ENCODE measurements at places on chromosomes 2 and 18.

DNA sequence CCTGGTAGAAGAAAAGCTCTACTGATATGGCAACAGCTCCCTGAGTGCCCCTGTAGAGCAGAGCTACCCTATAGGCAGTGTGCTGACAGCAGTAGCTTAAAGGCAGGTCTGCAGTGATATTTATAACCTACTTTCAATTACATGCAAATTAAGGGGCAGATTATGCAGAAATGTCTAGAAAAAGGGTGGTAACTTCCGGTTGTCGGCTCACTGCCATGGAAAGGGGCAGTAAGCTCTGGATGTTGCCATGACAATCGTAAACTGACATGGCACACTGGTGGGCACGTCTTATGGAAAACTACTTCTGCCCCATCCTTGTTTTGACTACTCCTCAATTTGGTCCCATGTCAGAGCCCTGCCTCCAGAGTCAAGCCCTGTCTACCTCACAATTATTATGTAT lies 2.9 kb upstream of the TYMS start:
- no peak for DNase-seq

DNA sequence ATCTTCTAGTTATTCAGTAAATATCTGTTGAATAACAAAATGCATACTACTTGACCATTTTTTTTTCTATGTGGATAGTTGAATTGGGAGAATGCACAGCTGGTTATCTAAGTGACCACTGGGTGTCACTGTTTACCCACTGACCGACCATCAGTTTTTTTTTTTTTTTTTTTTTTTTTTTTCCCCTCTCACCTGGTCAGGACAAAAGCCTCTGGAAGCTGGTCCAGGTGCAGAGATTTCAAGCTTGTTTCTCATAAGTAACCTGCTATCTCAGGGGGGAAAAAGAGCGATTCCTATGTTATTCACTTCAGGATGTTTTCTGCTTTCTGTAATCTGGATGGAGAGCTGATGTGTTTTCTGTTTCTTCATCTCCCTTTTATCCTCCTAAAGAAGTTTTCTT lies 256.0 kb downstream of the DCDC2C start:
- DNase-seq = no peak

DNA sequence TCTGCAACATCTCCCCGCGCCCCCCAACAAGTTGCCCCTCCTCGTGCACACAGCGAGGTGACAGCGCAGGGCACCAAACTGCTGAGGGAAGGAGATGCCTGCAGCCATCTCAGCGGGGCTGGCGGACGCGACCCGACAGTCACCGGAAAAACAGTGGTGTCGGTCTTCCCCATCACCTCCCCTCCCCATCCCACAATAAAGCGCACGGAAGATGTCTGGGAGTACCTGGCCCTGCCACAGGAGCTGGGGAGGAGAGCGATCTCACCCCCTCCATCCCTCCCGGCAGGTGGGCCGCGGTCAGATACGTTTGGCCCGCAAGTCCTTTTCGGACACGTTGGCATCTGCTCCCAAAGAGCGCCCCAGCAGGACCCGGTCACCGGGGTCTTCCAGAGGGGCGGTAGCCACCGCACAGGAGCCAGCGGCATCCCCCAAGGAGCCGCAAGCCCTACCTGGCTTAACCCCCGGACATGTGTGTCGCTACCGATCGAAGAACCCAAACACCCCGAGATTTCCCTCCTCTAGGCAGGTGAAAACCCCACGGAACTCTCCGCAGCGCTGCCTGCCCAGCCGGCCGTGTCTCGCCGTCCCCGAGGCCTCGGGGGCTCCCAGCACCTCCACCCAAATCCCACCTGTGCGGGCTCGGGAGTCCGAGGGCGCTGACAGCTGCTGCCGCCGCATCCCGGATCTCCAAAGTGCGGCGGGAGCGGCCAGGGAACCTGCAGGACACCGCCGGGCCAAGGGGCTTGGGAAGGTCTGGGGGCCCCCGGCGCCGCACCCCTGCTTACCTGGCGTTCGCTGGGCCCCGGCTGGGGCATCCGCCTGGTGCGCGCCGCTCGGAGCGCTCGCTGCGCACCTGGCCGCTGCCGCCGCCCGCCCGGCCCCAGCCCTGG lies 657 bp downstream of the ATP8B1 start:
- no peak for DNase-seq

DNA sequence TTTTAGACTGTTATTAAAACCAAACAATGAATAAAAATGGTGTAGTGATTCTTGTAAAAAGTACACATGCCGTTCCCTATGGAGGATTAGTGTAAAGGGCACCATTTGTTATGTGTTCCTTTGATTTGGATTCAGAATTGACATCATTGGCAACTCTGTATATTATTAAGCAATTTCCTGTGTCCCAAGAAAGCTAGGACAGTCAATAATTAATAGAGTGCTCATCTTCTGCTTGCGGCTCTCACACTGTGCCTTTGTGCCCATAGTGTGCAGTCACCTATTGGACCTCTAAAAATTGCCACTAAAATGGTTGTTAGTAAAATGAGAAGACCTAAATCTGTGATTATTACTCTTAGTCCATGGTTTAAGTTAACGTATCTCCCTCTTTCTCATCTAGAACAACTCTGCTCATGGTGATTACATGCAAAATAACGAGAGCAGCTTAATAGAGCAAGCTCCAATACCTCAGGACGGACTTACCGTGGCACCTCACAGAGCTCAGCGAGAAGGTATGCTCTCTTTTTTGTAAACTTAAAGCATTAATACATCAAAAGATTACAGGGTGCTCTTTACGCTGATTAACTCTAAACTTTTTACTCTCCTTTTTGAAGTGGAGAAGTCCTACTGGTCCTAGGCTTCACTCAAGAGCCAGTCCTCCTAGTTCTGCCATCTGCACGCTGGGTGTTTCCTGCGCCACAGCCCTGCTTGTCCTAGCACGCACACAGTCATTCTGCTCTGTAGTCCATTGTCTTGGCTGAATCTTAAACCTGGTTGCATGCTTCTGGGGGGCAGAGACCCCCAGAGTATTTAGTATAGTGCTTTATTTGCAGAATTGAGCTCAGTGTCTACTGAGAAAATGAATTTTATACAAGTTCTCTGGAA lies 16.7 kb downstream of the ZCCHC2 start:
- DNase-seq = no peak

DNA sequence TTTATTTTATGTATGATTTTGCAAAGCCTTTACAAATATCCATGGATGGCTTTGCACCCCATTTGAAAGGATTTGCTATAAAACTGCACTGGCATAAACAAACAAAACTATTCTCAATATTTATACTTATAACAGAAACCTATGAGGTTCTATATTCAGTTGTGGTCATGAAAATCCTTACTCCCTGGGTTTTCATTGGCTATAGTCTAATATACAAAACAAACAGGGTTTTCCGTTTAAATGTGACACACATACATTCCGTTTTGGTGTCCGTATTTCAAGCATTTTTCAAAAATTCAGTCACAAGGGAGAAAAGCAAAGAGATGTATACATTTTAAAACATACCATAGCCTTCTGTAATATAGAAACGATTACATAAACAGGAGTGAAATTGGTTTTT lies 100.0 kb downstream of the TCF4 start:
- no peak for DNase-seq

- peak; percentile 27 for DNase-seq
Observed at GRCh38 chr18:61669320-61669719, 223.5 kb downstream of the RNF152 start.

DNA sequence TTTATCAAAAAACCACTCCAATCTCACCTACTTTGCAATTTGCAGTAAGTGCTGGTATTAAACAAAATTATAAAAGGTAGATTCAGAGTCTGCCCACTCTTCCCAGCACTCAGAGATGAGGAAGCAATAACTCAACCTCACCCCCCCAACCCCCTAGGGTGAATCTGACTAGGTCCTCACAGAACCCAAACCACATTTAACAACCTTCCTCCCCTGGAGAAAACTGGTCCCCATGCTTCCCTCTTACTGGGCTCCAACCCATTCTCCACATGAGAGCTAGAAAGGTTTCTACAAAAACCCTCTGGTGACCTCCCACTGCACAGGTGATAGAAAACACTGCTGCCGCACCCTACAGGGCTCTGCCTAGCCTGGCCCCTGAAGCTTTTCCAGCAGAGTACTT lies 40.5 kb upstream of the BMP10 start:
- DNase-seq = no peak

GRCh38 chr2:126634273-126634861 lies 21.6 kb upstream of the GYPC start:
- DNase-seq = no peak

DNA sequence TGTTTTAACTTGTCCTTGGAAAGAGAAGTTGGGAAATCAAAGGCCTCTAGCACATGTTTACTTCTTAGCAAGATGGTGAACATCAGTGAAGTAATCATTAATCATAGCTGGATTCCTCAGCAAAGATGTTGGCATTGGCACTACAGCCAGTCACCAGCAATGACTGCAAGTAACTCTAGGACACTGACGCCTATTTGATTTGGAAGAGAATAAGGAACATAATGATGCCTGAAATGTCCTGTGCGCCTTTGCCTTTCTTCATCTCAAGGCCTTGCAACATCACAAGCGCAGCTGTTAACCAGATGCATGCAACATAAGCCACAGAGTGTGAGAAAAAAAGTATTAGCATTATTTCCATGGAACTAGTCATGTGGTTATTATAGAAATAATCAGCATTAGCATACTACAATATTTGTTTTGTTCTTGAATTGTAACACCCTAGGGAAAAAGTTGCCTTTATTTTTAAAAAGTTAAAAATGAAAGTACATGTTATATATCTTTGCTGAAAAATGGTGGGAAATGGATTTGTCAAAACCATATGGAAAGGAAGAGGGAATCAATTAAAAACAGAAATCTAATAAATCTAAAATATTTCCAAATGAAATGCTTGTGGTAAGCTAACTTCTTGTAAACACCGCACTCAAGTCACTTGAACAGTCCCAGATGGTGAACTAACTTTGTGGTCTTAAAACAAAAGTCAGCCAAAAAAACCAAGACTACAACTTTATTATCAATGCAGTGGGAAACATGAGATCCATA lies 55.6 kb downstream of the THADA start:
- peak; percentile 72 for DNase-seq

GRCh38 chr2:120871016-120871635 lies 135.5 kb downstream of the GLI2 start:
- no peak for DNase-seq

DNA sequence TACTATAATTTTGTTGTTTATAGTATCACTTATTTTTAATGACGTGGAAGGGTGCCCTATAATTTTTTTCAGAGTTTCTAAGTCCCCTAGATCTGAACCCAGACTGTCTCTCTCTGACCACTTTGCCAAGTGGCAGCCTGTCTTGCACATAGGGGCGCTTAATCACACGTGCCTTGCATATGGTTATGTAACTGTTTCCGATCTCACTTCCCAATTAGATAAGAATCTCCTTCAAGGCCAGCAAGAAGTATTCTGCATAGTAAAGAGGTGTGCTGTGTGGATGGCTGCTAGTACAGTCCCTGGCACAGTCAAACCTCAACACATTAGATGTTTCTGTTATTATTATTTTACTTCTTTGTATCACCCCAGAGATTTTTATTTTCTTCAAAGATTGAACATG lies 197.8 kb upstream of the SIX2 start:
- no peak for DNase-seq

DNA sequence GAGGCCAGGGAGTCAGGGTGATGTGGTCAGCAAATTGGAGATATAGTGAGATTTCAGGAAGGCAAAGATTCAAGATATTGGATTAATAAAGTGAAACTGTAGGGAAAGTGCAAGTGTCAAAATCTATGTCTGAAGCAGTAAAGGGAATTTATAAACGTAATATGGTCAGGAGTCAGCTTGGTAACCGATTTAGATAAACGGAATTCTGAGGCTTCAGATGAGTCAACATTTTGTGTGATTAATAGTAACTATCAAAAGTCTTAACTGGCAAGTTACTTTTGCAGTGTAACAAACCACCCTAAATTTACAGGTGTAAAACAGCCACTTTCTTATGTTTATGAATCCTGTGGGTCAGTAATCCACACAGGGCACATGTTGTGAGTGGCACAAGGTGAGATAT lies 10.9 kb downstream of the MTX2 start:
- no peak for DNase-seq

- no peak for DNase-seq
Observed at GRCh38 chr2:237144516-237144915, 58.8 kb downstream of the COPS8 start.

DNA sequence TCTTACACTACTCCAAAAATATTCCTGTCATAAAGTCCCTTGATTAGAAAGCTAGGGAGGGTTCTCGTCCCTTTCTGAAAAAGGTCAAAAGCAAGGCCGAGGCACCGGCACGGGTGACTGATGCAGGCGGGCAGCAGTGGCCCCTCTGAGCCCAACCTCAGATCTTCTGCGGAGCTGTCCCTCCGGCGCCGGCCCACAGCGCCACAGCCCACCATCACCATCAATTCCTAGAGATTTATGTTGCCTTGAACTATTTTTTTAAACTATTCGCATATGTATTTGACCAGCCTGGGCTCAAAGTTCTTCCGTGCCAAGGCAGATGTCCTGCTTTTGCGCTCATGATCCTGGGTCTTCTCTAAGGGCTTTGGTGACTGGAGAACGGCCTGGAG lies 26.8 kb downstream of the PRELID3A start:
- DNase-seq = no peak

DNA sequence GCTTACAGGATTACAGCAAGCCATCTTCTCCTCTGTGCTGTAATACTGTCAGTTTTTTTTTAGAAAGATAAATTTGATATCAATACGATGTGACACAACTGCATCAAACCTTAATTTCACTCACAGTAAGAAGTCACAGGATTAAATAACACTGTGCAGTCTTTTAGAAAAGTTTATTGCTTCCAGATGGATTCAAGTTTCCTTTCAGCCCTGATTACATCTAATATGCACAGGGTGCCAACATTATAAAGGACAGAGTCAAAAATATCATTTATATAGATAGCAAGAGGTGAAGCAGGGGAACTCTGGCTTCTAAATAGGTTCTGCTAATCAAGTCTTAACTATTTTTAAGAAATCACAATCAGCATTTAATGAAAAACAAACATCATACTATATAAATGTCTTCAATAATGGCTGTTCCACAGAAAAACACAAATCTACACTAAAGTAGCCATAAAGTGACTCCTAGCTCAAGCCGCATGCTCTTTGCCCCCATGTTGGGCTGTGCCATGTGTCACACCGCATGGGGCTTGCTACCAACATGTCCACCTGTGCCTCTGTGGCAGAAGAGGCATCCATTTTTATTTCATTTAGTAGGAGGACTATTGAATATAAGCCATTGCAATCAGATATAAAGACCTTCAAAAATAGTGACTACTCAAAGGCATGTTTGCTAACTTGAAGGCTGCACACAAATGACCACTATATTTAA lies 35.0 kb downstream of the CERKL start:
- DNase-seq = no peak

DNA sequence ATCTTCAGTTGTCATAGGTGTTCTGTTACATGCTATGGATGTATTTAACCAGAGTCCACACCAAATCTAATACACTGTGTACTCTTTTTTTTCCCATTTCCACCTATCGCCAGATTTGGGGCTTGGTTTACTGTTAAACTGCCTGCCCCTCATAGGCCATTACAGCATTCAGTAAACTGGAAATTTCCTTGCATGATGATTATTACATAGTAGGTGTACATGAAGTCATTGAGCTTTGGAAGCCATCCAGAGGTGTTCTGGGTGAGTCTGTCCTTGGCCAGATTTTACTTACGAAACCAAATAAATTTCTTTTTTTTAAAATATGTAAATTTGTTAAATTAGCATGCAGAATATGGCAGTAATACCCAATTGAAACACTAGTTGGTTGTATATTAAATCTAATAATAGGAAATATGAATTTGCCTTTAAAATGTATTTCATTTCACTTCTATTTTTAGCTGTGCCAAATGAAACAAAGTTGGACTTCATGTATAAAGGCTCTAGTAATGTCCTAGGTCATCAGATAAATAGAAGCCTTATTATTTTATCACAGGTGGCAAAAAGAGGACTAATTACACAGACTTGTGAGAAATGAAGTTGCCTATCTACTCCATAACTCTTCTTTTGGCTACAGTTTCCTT lies 60.7 kb downstream of the COMMD1 start:
- DNase-seq = no peak
